ENCODE measurements at places on chromosomes 2 and 18.

DNA sequence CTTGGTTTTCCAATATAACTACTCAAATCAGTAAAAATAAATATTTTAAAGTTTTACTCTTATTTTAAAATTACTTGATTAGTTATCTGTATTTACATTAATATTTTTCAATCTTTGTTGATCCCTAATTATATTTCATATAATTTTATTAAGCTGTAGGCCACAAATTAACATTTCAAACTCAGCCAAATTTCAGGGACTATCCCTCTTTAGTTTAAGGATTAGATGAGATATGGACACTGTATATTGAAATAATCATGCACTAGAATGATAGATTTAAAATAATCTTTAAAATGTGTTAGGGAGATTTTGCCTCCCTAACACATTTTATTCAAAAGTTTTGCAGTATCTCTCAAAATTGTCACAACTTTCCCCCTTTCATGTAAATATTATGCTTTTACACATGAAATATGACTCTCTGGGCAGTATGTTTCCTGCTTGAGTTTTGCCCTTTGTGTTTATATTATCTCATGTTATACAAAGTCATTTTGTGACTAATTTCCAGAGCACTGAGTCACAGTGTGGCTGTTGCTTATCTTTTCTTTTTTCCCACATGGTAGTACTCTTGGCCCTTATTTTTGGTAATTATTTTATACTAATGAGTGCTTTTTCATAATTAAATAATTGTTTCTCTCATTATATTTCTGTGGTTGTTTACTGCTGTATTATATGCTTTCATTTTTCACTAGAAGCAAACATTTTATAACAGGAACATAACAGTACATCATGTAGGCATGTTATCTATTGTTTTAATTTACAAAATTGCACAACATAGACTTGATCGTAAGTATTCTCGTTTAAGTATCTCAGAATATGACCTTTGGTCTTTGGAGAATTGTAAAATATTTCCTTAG is 1.2 kb downstream of the TFPI start:
- DNase-seq = no peak

DNA sequence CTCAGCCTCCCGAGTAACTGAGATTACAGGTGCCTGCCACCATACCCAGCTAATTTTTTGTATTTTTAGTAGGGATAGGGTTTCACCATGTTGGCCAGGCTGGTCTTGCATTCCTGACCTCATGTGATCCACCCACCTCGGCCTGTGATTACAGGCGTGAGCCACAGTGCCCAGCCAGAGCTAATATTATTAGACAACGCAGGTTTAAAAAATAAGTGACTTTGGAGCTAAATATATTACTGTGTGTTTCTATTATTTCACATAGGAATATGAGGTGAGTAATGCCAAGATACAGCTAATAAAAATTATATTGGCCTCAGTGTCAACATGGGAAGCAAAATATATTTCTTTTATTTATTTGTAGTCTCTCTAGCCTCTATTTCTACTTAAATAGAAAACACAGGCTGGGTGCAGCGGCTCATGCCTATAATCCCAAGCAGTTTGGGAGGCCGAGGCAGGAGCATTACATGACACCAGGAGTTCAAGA is 120.2 kb downstream of the C2orf74 start:
- DNase-seq = no peak

- no peak for DNase-seq
Measured at GRCh38 chr2:12269041-12269972, 447.4 kb upstream of the TRIB2 start.

DNA sequence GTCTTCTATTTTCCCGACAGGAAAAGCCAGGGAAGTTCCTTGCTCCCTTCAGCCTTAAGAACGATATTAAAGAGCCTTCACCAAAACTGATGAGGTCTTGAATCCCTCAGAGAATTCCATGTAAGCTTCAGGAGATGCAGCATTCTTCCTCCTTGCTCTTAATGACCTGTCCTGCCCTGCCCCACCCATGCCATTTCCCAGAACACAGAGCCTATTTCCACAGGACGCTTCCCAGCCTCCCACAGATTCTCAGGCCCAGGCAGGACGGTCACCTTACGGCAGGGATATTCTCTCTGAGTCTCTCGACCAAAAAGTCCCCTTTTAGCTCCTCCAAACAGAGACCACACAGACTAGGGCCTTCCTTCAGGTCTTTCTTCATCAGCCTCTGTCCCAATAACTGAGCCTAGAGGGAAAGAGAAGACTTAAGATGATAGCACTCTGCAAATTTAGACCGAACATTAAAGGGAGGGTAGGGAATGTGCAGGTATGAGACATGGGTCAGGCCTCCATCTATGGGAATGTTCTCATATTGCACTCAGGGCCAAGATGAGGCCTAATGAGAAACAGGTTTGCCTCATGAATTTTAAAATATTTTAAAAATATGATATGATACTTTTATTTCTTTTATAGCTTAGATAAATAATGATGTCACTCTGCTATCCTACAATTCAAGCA is 62.1 kb downstream of the COBLL1 start:
- no peak for DNase-seq

DNA sequence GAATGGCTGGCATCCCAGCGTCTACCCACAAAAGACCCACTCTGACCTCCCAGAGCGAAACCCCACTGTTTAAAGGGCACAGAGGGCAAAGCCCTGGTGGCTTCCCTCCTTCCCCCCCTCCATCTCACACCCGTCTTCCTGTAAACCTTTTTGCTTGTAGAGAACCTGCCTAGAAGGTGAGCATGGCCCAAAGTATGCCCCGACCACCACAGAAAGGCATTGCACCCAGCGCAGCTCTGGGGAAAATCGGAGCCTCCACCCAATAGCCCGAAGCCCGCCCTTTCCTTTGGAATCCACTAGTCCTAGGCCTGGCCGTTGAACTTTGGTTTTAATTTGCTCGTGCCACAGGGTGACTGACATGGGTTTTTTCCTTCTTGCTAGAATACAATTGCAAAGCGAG is 22.6 kb downstream of the DIPK1C start:
- no peak for DNase-seq

DNA sequence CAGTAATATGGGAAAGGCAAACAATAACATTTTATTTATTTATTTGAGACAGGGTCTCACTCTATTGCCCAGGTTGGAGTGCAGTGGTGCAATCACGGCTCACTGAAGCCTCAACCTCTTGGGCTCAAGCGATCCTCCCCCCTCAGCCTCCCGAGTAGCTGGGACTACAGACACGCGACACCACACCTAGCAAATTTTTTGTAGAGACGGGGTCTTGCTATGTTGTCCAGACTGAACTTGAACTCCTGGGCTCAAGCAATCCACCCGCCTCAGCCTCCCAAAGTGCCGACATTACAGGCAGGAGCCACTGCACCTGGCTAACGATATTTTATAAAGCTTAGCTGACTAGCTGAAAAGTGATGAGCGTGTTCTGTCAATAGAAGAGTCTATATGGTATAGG is 17.5 kb upstream of the PLEKHH2 start:
- DNase-seq = no peak

- DNase-seq = no peak
Measured at GRCh38 chr2:136448432-136448831, 316.9 kb upstream of the THSD7B start.

DNA sequence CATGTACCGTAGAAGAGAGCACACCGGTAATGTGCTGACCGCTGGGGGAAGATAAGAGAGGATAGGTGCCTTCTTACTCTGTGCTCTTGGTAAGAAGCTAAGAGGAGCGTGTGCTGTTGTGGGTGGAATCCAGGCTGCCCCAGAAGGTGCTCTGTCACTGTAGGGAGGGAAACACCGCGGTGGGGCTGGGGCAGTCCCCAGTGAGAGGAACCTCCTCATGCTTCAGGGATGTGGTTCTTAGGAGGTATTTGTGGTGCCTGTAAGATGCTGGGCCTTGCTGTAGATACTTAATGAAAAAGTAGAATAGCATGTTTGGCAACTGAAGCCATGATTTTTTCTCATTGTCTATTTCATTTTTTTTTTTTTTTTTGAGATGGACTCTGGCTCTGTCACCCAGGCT is 1.1 kb downstream of the COLEC11 start:
- peak; percentile 76 for DNase-seq

- peak; percentile 20 for DNase-seq
Measured at GRCh38 chr2:71798266-71799012, 345.1 kb downstream of the DYSF start.

DNA sequence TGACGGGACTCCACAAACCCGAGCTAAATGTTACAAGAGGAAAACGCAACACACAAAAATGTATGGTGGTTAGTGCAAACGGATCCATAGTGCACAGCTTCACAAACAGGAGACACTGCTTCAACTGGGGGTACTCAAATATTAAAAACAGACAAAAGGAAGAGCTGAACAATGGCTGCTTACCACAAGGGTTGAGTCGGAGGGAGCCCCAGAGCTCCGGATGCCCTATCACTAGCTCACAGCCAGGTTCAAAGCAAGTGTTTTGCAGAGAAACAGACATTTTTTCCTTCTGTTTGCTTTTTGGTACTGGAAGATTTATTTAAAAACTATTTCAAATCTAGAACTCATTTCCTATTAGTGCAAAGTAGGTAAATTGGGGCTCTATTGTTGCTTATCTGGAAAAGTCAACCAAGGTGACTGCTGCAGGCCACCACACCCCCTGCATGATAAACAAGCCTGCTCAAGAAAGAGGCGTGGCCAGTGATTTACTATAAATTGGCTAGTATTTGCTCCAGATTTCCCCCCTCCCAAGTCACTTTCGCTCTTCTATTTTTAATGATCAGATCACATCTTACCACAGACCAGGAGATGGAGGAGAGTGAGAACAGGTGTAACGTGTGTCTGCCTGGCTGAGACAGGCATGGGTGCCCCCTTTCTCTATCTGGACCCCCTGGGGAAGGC is 46.5 kb downstream of the ZAP70 start:
- no peak for DNase-seq

DNA sequence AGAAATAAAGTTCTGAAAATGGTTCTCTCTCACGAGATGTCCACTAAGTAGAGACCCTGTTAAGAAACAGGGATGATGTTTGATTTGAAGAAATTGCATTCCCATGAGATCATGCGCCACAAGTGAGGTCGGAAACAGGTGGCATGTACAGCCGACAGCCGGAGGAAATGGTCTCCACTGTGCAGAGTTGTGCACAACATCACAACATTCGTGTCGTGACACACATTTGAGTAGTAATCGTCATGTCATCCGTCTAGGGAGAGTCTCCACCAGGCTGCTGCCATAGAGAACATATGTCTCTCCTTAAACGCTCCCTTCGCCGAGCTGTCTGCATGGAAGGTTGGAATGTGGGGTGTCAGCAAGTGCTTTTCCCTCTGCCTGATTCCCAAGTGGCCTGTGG is 84.7 kb downstream of the ASAP2 start:
- DNase-seq = no peak

DNA sequence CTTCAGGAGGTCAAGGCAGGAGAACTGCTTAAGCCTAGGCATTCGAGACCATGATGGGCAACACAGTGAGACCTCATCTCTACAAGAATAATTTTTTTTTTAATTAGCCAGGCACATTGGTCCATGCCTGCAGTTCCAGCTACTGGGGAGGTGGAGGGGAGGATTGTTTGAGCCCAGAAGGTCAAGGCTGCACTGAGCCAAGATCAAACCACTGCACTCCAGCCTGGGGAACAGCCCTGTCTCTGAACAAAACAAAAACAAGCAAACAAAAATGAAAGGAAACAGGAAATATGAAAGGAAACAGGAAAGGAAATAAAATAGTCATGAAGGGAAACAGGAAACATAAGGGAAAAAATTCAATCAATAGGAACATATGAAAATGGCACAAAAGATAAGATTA is 64.7 kb upstream of the TMEM247 start:
- no peak for DNase-seq

DNA sequence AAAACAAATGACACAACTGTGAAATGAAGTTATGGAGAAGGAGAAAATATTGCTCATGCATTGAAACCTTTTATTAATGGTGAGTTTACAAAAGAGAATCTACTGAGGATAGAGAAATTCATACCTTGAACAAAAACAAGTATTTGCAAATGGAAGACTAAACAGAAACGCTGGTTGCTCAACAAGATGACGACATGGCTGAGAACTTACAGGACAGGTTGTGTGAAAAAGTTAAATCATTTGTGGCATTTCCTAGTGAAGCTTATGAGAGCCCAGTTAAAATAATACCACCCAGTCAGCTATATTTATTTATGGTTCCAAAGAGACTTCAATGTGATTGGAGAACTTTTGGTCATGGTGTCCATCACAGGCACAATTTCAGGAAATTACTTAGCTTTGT is 148.6 kb upstream of the PKDCC start:
- no peak for DNase-seq

GRCh38 chr2:70570041-70570661 is 16.5 kb upstream of the TGFA start:
- no peak for DNase-seq

GRCh38 chr2:199113111-199113510 is 344.6 kb downstream of the SATB2 start:
- no peak for DNase-seq

- DNase-seq = no peak
Measured at GRCh38 chr2:201378496-201379397, 21.6 kb upstream of the FLACC1 start.

- DNase-seq = no peak
Measured at GRCh38 chr2:10688921-10689807, 611 bp downstream of the NOL10 start.

- DNase-seq = no peak
Measured at GRCh38 chr18:64037812-64038414, 68.0 kb downstream of the SERPINB8 start.

- DNase-seq = no peak
Measured at GRCh38 chr2:229521576-229521975, 192.8 kb downstream of the DNER start.

GRCh38 chr18:70720607-70721006 is 431.8 kb downstream of the SOCS6 start:
- DNase-seq = no peak

- no peak for DNase-seq
Measured at GRCh38 chr2:219186754-219187456, 8.8 kb downstream of the RETREG2 start.

DNA sequence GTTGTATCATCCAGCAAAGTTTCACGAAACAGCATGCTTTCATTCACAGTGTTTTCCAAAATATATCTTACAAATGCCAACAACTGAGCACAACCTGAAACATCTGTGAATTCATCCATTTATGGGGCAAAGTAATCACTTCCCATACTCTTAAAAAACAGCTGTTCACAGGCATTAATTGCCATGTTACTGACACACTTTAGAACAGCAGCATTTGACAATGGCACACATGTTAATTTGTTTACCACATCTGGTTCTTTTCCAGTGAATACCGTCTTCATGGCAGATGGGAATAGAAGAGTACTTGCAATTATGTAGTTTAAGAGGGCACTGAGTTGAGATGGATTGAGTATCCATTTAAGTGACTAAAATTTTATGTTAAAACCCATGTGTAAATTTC is 347.4 kb upstream of the LRP1B start:
- no peak for DNase-seq

- DNase-seq = no peak
Measured at GRCh38 chr18:53984021-53984420, 240.4 kb downstream of the MBD2 start.

- no peak for DNase-seq
Measured at GRCh38 chr2:107663632-107664031, 163.1 kb upstream of the RGPD4 start.

- no peak for DNase-seq
Measured at GRCh38 chr2:42046819-42047487, 868 bp upstream of the PKDCC start.

- DNase-seq = no peak
Measured at GRCh38 chr2:98805412-98806171, 74.7 kb upstream of the MGAT4A start.
